Inflammatory macrophage treated with lipopolysaccharide for 1 hour (primary cell): ENCODE measurements at places on chromosomes 16 and 17.

- DNase-seq = no peak
These were observed 18.6 kb downstream of the ZC3H18 start for GRCh38 chr16:88588754-88589153.

DNA sequence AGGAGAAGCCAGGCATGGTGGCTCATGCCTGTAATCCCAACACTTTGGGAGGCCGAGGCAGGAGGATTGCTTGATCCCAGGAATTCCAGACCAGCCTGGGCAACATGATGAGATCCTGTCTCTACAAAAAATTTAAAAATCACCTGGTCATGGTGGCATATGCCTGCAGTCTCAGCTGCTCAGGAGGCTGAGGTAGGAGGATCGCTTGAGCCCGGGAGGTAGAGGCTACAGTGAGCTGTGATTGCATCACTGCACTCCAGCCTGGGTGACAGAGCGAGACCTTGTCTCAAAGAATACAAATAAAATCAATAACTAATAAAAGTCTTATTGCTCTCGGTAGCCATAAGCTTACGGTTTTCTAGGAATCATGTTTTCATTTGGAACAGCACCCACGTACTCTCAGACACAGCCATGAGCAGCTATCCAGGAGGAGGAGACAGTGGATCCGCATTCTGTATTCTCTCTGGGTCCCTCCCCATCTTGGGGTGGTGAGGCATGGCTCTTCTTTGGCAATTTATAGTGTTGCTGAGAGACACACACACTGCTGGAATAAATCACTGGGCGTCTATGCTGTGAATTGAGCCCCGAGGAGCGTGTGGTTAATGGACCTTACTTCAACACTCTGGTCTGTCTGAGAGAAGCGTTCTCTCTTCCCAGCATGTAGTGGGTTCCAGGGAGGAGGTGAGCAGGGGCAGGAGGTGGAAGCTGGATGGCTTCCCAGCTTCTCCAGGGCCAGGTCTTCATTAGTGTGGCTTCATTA, 8.5 kb upstream of the ADCY9 start:
- DNase-seq = no peak

DNA sequence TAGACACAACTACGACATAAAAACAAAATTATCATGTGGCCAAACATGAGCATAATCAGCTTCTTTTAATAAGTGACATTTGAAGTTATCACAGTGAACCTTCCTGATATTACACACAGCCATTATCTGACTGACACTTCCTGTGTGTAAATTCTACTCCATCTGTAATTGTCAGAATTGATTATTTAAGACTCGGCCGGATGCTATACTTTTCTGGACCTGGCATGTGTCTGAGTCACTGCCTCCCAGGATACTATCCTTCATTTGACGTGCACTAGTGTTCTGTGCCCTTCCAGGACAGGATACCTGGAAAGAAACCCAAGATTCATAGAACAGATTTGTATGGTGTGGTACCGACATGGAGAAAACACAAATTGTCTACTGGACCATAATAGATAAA, 242.0 kb downstream of the HS3ST3A1 start:
- no peak for DNase-seq

DNA sequence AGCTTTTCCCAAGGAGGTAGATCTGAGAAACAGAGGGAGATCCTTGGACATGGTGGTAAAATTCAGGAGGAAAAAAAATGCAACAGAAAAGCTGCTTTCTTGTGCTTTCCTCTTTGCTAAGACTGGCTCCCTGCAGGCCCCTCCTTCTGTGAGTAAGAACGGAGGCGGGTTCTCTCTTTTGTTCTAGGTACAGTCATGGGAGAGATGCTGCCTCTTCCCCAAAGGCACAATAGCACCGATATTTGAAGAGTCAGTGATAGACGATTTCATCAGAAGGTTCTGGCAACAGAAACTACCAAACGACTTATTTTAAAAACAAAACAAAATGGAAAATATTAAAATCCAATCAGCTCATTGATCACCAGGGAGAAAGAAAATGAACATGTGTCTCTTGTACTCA, 32.6 kb upstream of the KIFC3 start:
- no peak for DNase-seq

GRCh38 chr17:80474231-80474960, 2.0 kb downstream of the NPTX1 start:
- DNase-seq = no peak

- no peak for DNase-seq
These were observed 1.0 kb upstream of the SLC12A4 start for GRCh38 chr16:67969254-67970039.
